NCI-H2081 (cell line): ENCODE measurements at places on chromosomes 7 and 10.

DNA sequence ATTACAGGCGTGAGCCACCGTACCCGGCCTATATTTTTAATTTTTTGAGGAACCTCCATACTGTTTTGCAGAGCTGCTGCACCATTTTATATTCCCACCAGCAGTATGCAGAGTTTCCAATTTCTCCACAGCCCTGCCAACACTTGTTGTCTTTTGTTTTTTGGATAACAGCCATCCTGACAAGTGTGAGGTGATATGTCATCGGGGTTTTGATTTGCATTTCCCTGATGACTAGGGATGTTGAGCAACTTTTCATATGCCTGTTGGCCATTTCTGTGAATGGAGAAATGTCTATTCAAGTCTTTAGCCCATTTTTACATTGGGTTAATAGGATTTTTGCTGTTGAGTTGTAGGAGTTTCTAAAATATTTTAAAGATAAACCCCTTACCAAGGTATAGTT lies 22.2 kb downstream of the ENTPD7 start:
- no peak for DNase-seq

GRCh38 chr7:24054236-24054635 lies 229.8 kb upstream of the NPY start:
- DNase-seq, result no peak

- no peak for DNase-seq
Measured at GRCh38 chr7:52775876-52776275, 259.6 kb upstream of the POM121L12 start.

DNA sequence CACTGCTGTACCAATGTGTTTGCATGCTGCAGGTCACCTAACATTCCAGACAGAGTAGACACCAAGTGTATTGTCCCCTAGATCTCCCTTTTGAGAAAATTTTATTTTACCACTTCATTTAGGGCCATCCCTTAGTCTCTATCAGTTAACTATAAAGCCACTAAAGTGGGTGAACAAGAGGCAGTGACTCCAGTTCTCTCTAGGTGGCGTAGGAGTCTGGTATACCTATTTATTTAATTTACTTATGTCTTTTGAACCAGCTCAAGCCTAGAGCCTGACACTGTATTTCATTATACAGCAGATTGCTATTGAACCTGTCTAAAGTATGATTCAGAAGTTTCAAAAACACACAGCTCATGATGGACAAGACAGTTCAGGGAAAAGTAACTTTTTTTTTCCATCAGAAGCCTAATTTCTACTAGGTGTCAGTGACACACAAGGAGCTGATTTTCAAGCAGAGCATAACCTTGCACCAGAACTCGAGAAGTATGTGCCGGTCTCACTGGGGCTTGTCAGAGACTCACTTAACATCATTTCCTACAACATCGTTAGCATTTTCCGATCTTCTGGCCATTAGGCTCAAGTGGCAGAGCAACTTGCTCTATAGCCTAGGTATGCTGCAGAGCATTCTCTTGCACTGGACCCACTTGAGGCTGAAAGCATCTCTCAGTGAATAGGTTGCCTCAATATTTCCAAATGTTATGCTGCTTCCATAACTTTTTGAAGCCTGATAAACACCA lies 175.4 kb downstream of the CDC14C start:
- DNase-seq, result no peak

GRCh38 chr10:12466704-12467305 lies 117.5 kb downstream of the CAMK1D start:
- DNase-seq, result peak; percentile 70

DNA sequence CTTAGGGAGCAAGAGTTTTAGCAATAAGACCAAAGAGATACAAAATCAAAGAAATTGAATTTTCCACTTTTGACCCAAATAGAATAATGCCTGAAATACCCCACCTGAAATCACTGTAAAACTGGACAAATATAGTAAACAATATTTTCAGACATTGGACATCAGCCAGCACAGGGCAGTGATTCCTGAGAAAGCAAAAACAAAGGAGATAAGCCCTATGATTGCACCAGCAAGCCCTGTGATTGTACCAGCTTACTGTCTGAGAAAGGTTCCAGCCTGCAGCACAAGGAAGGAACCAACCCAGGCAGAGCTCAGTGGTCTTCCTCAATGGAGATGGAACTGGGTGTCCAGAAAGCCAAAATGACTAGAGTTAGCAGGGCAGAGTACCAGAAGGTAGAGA lies 10.3 kb downstream of the TMEM106B start:
- no peak for DNase-seq

- DNase-seq, result no peak
Measured at GRCh38 chr7:104914421-104914820, 99.6 kb upstream of the KMT2E start.

GRCh38 chr7:94656658-94656924 lies 658 bp upstream of the SGCE start:
- DNase-seq, result peak; percentile 30

- no peak for DNase-seq
Measured at GRCh38 chr10:73296946-73297345, 44.5 kb upstream of the MRPS16 start.

GRCh38 chr10:34254596-34254995 lies 560.5 kb downstream of the PARD3 start:
- peak; percentile 4 for DNase-seq

- peak; percentile 18 for DNase-seq
Measured at GRCh38 chr10:96370584-96371157, 11.9 kb upstream of the OPALIN start.

DNA sequence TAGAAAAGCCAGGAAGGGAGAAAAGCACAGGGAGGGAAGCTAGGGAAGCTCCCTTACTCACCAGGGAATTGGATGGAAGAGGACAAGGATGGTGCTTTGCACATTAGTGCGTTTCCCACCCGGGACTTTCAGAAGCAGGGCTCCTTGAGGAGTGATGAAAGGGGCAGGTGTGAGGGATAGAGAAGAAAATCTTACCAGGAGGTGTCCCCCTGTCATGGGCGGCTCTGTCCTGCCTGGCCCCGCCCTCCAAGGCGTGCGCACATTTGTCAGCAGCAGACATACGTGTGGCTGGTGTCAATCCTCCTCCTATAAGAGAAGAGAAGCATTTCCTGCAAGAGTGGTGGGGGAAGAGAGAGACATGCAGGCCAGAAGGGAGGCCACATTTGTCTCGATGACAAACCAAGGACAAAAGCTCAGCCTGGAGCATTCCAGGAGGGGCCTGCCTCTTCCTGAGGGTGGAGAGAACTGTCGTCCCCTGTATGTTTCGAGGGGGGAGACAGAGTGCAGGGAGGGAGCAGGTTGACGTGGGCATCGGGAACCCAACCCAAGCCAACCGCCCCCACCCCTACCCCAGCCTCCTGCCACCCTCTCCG lies 47.4 kb upstream of the COMTD1 start:
- no peak for DNase-seq

DNA sequence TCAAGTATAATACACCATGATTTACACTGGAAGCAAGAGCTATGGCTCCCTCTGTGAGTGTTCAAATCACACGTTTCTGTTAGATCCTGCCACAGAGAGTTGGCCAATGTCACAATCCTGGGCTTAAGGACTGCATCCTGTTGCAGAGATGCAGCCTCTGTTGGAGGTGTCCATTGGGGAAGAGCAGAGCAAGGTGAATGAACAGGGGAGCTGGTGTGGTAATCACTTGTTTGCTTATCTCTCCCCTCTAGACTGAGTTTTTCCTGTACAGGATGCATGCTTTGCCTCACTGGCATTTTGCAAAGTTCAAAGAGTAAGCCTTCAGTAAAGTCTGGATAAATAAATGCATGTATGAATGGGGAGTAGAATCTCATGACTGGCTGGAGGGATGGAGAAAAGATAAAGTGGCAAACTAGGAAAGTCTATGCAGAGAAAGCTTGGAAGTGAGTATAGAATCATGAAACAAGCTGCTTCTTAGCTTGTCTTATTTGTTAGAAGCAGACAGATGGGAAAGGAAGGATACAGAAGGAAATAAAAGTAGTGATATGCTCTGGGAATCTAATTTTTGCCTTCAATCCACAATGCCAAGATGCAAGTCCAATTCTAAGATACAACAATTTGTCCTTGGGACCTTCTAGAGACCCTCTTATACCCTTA lies 605.9 kb downstream of the KCNMA1 start:
- DNase-seq, result no peak

- DNase-seq, result no peak
Measured at GRCh38 chr10:6173203-6173602, 29.5 kb upstream of the PFKFB3 start.

- DNase-seq, result no peak
Measured at GRCh38 chr10:31520986-31521831, 202.2 kb downstream of the ZEB1 start.

- no peak for DNase-seq
Measured at GRCh38 chr7:21704359-21704758, 161.5 kb downstream of the DNAH11 start.

- no peak for DNase-seq
Measured at GRCh38 chr7:105316578-105317344, 72.0 kb downstream of the SRPK2 start.

GRCh38 chr10:48627984-48628609 lies 23.2 kb upstream of the ARHGAP22 start:
- no peak for DNase-seq

- DNase-seq, result no peak
Measured at GRCh38 chr7:43653466-43653865, 70.6 kb downstream of the STK17A start.

DNA sequence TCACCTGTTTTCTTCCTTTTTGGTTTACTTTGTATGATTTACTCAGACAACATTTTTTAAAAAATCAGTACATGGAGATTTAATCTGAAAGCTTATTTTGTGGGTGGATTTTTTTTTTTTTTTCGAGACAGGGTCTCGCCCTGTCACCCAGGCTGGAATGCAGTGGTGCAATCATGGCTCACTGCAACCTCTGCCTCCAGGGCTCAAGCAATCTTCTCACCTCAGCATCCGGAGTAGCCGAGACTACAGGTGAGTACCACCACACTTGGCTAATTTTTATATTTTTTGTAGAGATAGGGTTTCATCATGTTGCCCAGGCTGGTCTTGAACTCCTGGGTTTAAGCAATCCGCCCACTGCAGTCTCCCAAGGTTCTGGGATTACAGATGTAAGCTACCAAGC lies 2.5 kb downstream of the GSTO1 start:
- no peak for DNase-seq

GRCh38 chr10:69061305-69062161 lies 26.4 kb upstream of the SRGN start:
- no peak for DNase-seq

GRCh38 chr7:31029251-31030042 lies 22.7 kb upstream of the ADCYAP1R1 start:
- DNase-seq, result no peak

DNA sequence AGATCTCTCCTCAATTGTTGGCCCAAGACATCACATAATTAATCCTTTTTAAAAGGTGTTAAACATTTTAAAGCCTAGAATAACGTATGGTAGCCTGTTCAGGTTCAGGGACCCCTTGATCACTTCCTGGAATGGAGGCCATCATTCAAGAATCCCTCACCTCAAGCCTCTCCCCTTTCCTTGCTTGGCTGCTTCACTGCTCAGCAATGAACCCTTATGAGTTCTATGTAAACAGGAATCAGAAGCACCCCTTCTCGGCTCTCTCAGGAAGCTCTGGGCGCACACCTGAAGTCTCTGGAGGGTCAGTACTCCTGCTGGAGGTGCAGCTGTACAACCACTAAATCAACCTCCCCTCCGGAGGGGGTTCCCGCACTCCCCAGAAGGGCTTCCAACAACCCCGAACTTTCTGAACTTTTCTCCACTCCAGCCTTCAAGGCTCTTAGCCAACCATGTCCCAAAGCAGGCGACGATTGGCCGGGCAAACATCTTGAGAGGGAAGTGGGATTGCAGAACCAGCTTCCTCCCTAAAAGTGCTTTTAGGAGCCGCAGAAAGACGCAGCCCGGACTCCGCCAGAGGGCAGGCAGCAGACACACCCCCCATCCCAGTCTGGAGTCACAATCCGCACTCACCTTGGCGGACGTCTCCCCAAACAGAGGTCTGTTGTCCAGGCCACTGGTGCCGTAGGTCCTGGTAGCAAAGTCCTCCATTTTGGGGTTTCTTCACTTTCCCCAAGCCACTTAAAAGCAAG lies 562 bp downstream of the TMEM243 start:
- DNase-seq, result no peak

DNA sequence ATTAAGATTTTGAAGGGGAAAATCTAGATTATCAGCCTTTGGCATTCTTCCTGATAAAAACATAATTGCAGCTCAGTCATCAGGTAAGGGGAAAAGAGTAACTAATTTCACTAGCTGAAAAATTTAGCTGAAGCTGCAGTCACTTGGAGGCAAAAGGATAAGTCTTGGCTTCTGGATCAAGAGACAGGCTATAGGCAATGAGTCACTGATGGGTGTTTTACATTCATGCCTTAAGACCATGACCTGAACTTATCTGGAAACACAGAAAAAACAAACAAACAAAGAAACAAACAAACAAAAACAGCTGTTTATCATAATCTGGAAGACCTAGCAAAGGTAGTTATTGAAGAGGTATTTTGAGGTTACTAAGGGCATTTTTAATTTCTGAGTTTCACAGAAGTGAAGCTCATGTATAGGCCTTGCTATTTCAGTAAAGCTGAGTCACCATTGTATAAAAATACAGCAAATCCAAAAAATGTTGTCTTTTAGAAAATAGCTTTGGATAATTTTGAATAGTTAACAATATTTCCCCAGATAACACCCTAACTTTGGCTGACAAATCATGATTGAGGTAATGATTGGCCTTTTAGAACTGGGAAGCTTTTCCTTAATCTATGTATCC lies 40.3 kb downstream of the ZNF22 start:
- no peak for DNase-seq
